ENCODE measurements at places on chromosomes 5 and 9.
A peak's percentile ranks its signal among the peaks of the same experiment; 100 is the strongest.

GRCh38 chr5:88518131-88519016, 249.7 kb upstream of the TMEM161B start:
- H3K4me1 ChIP-seq = no peaks in the 10 kb centered on the region
- no peak overlapping the region for H3K27ac ChIP-seq
- DNase-seq = no peak

DNA sequence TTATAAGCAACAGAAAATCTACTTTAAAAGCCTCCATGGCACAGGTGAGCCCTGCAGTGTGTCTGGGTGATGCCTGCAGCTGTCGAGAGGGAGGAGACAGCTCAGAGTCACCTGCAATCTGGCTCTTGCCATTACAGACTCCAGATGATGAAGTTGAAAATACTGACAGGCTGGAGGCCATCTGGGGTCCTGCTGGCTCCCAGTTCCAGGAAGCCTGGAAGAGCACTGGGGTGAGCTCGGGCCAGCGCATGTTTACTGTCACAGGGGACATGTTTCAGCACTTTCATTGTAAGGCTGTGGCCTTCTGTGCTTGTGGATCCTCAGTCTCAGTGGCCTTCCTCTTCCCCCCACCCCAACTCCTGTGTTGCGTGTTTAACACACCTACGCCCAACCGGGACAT, 28.4 kb downstream of the CEL start:
- no peaks in the 10 kb centered on the region for H3K4me1 ChIP-seq
- DNase-seq = no peak
- H3K27me3 ChIP-seq = no peaks in the 10 kb centered on the region
- H3K27ac ChIP-seq = no peak overlapping the region

DNA sequence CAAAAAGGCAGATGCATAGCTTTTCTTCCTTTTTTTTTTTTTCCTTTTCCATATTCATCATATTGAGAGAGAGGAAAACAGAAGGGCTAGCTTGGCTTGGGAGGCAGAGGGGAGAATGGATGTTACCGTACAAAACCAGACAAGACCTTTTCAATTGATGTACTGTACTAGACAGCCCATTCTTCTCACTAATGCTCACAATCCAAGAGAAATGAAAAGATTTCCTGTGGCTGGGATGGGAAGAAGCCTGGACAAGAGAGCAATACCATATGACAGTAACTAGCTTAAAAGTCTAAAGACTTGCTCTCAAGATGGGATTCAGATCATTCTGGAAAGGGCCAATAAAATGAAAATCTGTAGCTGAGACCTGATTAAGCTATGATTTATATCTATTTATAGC, 3.4 kb downstream of the CEMIP2 start:
- peak overlapping the region; percentile 41 for H3K4me3 ChIP-seq
- H3K36me3 ChIP-seq = no peaks in the 10 kb centered on the region
- peaks cover 62% of the 10 kb centered on the region for H3K4me1 ChIP-seq
- DNase-seq = no peak
- H3K27me3 ChIP-seq = peaks cover 3% of the 10 kb centered on the region

DNA sequence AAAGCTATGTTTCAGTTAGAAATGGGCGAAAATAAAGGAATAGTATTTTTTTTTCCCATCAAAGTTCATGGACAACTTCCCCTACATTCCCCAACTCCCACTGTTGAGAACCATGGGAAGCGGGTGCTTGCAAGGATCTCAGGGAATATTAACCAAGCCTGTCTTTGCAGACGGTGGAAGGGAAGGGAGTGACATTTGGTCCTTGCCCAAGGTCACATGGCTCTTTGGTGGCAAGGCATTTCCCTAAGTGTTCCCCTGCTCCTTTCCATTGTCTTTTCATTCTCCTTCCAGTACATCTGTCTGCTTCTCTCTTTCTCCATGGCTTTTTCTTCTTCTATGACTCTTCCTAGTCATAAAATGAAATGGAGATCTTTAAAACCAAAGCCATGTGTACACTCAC, 19.0 kb downstream of the C9orf57 start:
- H3K4me3 ChIP-seq = no peak overlapping the region
- no peak for DNase-seq
- peaks cover 5% of the 10 kb centered on the region for H3K27me3 ChIP-seq
- peaks cover 3% of the 10 kb centered on the region for H3K4me1 ChIP-seq
- peak overlapping the region; percentile 13 for H3K27ac ChIP-seq

GRCh38 chr9:89621676-89622075, 16.9 kb downstream of the GADD45G start:
- H3K27me3 ChIP-seq = no peaks in the 10 kb centered on the region
- no peak overlapping the region for H3K4me3 ChIP-seq
- no peaks in the 10 kb centered on the region for H3K36me3 ChIP-seq
- DNase-seq = no peak

GRCh38 chr5:67009028-67009427, 187.6 kb downstream of the CD180 start:
- no peaks in the 10 kb centered on the region for H3K36me3 ChIP-seq
- no peak overlapping the region for H3K27ac ChIP-seq
- no peaks in the 10 kb centered on the region for H3K27me3 ChIP-seq
- H3K4me3 ChIP-seq = no peak overlapping the region
- peaks cover 45% of the 10 kb centered on the region for H3K4me1 ChIP-seq

GRCh38 chr9:130171226-130172148, 717 bp upstream of the NCS1 start:
- peak overlapping the region; percentile 54 for H3K27ac ChIP-seq
- peak overlapping the region; percentile 62 for H3K4me3 ChIP-seq
- DNase-seq = no peak
- peaks cover 17% of the 10 kb centered on the region for H3K4me1 ChIP-seq
- H3K36me3 ChIP-seq = no peaks in the 10 kb centered on the region

DNA sequence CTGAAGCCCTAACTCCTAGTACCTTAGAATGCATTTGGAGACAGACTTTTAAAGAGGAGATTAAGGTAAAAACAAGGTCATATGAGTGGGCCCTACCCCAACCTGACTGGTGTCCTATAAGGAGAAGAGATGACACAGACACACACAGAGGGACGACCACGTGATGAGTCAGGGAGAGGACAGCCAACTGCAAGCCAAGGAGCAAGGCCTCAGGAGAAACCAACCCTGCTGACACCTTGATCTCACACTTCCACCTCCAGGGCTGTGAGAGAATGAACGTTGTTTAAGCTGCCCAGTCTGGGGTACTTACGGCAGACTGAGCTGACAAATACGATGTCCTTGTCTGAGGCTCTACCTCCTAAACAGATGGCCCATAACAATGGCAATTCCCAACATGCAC, 93.6 kb downstream of the ROR2 start:
- H3K27ac ChIP-seq = peak overlapping the region; percentile 96
- no peak overlapping the region for H3K4me3 ChIP-seq
- no peak for DNase-seq
- peaks cover 10% of the 10 kb centered on the region for H3K36me3 ChIP-seq

GRCh38 chr5:850511-851006, at the start of gene ZDHHC11:
Gene ZDHHC11 (minus strand): TSS chr5:850986. CDS start chr5:850602, 384 bp downstream.
- H3K36me3 ChIP-seq = no peaks in the 10 kb centered on the region
- H3K4me1 ChIP-seq = no peaks in the 10 kb centered on the region
- H3K4me3 ChIP-seq = no peak within 1 kb of the TSS
- no peak for DNase-seq

DNA sequence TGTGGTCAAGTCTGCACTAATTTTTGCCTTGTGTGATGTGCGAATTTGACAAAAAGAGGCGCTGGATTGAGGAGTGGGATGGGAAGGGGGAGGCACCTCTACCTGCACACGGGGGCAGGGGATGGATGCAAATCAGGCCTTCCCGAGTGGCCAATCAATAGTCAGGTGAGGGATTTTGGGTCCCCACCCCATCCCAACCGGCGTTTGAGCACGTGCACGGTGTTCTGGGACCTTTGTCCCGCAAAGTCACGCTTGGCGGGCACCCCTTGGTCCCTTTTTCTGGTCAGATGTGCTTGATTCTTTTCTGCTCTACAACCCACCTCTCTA, 685 bp upstream of the ADAMTS19 start:
- peak overlapping the region; percentile 81 for H3K27ac ChIP-seq
- H3K4me1 ChIP-seq = peaks cover 28% of the 10 kb centered on the region
- H3K36me3 ChIP-seq = no peaks in the 10 kb centered on the region
- peaks cover 25% of the 10 kb centered on the region for H3K27me3 ChIP-seq

- H3K4me1 ChIP-seq = peaks cover 18% of the 10 kb centered on the region
- no peak overlapping the region for H3K4me3 ChIP-seq
- peaks cover 17% of the 10 kb centered on the region for H3K27me3 ChIP-seq
- H3K27ac ChIP-seq = no peak overlapping the region
Observed at GRCh38 chr9:34459941-34460340, 1.3 kb downstream of the DNAI1 start.

DNA sequence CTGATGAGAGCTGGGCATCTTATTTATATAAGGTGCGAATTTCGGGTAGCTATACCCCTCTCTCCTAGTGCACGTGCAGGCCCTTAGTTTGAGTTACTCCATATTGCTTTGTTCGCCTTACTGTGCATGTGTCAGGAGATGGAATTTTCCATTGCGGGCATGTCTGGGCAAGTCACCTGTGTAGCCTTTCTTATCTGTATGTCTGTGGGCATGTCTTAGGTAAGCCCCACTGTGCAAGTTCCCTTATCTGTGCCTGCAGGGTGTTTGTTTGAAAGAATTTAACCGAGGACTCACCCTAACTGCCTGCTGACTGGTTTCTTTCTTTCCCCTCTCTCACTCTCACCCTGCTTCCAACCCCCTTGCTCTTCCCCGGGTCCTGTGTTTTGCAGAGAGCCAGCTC, 140.7 kb upstream of the RANBP3L start:
- H3K4me3 ChIP-seq = no peak overlapping the region
- no peaks in the 10 kb centered on the region for H3K36me3 ChIP-seq
- H3K4me1 ChIP-seq = peaks cover 67% of the 10 kb centered on the region
- DNase-seq = peak; percentile 49
- H3K27me3 ChIP-seq = no peaks in the 10 kb centered on the region

- DNase-seq = no peak
- H3K36me3 ChIP-seq = no peaks in the 10 kb centered on the region
- H3K4me1 ChIP-seq = no peaks in the 10 kb centered on the region
- no peak overlapping the region for H3K27ac ChIP-seq
- H3K4me3 ChIP-seq = no peak overlapping the region
Observed at GRCh38 chr9:102569436-102569835, 425.7 kb upstream of the CYLC2 start.

- DNase-seq = no peak
- no peak overlapping the region for H3K4me3 ChIP-seq
- no peaks in the 10 kb centered on the region for H3K4me1 ChIP-seq
- H3K27ac ChIP-seq = no peak overlapping the region
Observed at GRCh38 chr9:38443597-38443996, 19.3 kb upstream of the IGFBPL1 start.

DNA sequence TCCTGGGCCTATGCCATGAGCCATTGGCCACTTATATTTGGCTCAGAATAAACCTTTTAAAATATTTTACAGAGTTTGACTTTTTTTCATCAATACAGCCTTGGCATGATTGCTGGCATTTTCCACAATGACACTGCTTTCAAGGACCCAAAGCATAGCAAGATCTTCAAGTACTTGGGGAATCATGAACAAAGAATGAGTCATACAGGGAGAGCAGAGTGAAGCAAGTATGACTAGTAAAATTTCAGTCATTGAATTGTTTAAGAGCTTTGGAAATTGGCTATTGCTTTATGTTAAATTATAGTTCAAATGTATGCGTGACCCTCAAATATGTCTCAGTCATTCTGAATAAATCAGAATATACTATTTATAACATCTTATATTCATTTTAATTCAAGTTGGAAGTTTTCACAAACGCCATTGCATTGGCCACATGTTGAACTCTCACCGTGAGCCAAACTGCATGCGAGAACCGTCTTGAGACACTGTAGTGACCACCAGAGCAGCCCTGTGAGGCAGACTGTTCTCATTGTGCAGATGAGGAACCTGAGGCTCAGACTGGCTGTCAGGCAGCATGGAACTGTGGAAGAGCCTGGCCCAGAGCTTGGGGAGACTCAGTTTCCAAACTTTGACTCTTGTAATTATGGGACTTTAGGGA, 52.9 kb downstream of the GDNF start:
- no peak for DNase-seq
- peaks cover 3% of the 10 kb centered on the region for H3K4me1 ChIP-seq
- H3K4me3 ChIP-seq = no peak overlapping the region
- no peaks in the 10 kb centered on the region for H3K36me3 ChIP-seq

DNA sequence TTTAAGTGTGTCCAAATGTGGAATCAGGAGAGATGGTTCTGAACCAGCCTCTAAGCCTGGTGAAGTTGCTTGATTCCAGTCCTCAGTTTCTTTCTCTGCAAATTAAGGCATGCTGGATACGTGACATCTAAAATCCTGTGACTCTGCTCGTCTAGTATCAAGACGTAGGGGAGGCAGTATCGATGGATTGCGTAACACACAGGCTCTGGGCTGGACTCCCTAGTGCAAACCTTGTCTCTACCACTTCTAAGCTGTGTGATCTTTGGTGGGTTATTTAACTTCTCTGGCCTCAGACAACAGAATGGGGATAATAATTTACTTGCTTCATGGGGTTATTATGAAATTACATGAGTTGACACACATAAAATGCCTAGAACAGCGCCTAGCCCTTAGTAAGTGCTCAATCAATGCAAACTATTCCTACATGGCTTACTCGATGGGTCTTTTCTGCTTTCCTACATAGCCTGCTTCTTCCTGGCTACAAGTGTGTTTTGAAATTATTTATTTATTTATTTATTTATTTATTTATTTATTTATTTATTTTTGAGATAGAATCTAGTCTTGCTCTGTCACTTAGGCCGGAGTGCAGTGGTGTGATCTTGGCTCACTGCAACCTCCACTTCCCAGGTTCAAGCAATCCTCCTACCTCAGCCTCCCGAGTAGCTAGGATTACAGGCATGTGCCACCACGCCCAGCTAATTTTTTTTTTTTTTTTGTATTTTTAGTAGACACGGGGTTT, 102.1 kb downstream of the EGFLAM start:
- peaks cover 10% of the 10 kb centered on the region for H3K27me3 ChIP-seq
- no peak overlapping the region for H3K27ac ChIP-seq
- H3K36me3 ChIP-seq = no peaks in the 10 kb centered on the region

GRCh38 chr9:12230708-12231107, 462.5 kb upstream of the TYRP1 start:
- H3K4me3 ChIP-seq = no peak overlapping the region
- no peaks in the 10 kb centered on the region for H3K27me3 ChIP-seq
- H3K27ac ChIP-seq = no peak overlapping the region
- peaks cover 7% of the 10 kb centered on the region for H3K36me3 ChIP-seq

Measured in mesothelial cell of epicardium (in vitro differentiated cells).